ENCODE measurements at places on chromosomes 2 and 18.

GRCh38 chr2:167134381-167135072 is 246.2 kb downstream of the XIRP2 start:
- DNase-seq = peak; percentile 86

- no peak for DNase-seq
Measured at GRCh38 chr2:217854684-217855420, 147.9 kb downstream of the TNS1 start.

- DNase-seq = peak; percentile 25
Measured at GRCh38 chr18:79465392-79465991, 69.8 kb downstream of the NFATC1 start.

- no peak for DNase-seq
Measured at GRCh38 chr18:40606996-40607395, 1348.0 kb upstream of the PIK3C3 start.

DNA sequence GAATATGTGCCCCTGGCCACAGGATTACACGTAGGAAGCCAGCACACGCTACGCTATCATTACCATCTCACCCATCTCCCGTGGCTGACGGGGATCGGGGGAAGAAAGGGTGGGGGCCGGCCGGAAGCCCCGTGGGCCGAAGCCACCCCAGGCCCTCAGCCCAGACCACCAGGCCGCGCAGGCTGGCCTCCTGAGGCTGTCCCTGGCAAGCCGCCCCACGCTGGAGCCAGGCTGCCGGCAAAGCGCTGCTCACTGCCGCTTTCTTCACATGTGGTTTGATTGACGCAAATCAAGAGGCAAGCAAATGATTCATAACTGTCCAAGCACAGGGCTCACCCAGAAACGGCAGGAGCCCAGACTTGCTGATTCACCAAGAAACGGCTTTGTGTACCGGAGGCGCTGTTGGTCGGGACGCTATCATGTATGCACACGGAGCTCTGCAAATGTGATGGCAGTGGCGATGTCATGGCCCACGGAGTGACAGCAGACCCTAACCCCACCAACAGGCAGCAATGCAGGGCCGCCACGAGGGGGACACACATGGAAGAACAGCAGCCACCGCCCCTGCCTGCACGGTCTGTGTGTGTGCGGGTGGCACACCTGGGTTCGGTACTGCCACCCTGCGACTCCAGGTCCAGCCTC is 125.7 kb downstream of the HDAC4 start:
- peak; percentile 99 for DNase-seq

Measured in choroid plexus epithelial cell (primary cell).